ENCODE measurements at places on chromosomes 4 and X. TPM values are rescaled to one million over a fixed set of nuclear protein-coding genes. Genes with fewer than 3 reads are reported as not detected.

The MAP3K15 gene
- polyA plus RNA-seq, result 1.4 TPM

DNA sequence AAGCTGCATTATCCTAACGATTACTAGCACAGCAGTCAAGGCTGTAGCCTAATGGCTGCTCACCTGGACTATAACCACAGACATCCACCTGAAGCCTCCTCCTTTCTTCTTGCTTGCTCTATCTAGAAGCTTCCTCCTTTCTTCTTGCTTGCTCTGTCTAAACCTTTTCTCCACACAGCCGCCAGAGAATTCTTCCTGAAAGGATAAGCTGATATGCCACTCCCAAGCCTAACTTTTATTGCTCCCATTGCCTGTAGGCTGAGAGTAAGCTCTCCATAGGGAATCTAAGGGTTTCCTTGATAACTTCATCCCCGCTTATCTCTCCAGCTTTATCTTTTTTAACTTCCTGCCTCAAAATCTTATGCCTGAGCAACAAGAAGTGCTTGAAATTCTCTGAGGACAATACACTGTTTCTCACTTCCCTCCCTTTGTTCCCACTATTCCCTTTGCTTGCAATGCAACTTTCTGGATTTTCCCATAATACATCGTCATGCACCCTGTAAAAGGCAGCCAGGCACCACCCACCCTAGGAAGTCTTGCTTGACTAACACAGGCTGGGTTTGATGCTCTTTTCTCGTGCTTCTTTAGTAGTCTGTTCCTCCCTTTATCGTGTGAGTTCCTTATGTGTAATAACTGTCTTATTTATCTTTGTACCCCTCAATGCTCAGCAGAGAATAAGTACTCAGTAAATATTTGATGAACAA, 1.4 kb upstream of the LRIT3 start:
- no peak for DNase-seq

DNA sequence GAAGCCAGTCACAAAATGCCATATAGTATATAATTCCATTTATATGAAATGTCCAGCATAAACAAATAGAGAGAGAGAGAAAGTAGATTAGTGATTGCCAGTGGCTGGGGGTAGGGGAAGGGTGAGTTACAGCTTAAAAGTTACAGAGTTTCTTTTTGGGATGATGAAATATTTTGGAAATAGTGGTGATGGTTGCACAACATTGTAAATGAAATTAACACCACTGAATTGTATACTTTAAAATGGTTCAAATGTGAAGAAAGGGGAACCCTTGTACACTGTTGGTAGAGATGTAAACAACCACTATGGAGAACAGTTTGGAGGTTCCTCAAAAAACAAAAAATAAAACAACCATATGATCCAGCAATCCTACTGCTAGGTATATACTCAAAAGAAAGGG, 131.2 kb upstream of the GPC4 start:
- DNase-seq, result no peak

The KLB gene
- 0.51 TPM for polyA plus RNA-seq

The XIAP gene
- polyA plus RNA-seq, result 36.6 TPM

DNA sequence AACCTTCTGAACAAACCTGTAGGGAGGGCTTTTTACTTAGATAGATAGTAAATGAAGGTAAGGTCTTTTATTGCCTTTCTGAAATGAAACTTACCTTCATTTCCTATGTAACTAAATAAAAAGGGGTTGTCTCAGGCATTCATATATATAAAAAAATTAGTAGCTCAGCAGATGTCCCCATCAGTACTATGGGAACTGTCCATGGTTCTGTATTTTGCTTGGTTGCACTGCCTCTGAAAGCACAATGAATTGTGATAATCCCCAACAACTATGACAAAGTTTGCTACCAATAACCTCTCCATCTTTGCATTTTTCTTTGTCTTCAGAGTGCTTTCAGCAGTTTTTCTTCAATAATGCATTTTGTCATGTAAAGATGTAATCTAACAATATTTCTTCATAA, 222.4 kb downstream of the SLIT2 start:
- peak; percentile 21 for DNase-seq

DNA sequence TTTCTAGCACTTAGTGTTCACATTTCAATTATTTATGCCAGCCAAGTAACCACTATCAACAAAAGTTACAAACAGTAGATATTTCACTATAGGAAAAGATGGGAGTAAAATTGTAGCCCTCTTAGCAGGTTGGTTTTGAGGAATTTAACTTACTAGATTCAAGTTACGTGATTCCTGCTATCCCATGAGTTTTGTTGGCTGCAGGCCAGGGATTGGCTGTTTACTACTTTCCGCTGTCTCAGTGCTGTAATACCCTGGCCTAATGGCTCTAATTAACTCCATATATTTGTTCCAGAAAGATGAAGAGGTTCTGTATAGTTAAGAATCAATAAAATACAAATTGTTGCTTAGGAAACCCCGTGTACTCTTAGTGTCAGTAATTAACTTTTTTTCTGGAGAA, 55.5 kb upstream of the MAGED1 start:
- no peak for DNase-seq

The UCP1 gene
- polyA plus RNA-seq, result 0.66 TPM

The SCML2 gene
- 12.4 TPM for polyA plus RNA-seq

DNA sequence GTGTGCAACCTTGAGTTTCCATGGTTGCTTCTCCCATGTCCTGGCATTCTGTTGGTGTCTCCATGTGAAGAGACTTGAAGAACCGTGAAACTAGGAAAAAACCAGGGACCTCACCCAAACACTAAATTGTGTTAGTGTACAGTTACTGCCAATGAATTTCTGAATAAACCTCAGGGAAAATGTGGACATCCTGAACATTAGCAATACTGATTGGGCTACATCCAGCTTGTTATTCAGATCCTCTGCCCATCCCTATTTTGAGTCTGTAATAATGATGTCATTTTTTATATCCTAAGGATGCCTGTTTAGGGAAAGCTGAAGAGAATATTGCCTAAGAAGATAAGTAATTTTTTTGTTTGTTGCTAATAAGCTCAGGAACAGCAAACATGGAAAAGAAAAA, 262.7 kb downstream of the TMA16 start:
- no peak for DNase-seq

DNA sequence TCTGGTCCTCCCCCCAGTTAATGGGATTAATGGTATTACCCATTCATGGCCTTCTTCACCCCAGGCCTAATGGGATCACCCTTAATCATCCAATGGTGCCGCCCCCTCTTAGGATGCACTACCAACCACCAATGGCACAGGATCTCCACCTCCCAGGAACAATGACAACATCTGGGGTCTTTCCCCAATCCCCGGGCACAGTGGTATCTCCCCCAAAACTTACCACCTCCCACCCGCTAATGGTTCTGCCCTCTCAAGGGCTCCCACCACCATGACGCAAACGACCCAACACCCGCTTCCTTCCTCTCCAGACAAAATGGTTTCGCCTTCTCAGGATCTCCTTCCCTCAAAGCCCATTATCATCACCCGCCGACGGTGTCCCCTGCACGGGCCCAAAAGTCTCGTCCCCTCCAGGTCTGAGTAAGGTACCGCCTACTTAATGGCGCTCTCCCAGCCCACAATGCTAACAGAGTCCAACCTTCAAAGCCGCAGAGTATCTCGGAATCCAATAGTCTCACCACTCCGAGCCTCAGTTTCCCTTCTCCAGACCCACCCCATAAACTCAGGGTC, 458 bp downstream of the GRIPAP1 start:
- peak; percentile 21 for DNase-seq

DNA sequence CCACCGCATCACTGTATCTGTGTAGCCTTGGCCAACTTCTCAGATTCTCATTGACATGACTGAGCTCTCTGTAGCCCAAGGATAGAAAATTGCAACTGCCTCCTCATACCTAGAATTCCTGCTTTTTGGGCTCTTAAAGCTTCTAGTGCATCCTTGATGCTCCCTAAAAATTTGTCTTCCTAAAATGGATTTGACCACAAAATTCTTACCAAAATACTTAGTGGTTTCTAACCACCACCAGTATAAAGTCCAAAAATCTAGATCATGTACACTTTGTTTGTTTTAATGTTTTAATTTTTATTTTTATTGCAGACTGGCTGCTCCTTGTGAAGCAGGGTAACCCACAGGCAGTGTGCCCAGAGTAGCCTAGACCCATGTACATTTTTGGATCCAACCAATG, 75.5 kb downstream of the TBC1D9 start:
- DNase-seq, result no peak

The LETM1 gene
- 20.5 TPM for polyA plus RNA-seq

DNA sequence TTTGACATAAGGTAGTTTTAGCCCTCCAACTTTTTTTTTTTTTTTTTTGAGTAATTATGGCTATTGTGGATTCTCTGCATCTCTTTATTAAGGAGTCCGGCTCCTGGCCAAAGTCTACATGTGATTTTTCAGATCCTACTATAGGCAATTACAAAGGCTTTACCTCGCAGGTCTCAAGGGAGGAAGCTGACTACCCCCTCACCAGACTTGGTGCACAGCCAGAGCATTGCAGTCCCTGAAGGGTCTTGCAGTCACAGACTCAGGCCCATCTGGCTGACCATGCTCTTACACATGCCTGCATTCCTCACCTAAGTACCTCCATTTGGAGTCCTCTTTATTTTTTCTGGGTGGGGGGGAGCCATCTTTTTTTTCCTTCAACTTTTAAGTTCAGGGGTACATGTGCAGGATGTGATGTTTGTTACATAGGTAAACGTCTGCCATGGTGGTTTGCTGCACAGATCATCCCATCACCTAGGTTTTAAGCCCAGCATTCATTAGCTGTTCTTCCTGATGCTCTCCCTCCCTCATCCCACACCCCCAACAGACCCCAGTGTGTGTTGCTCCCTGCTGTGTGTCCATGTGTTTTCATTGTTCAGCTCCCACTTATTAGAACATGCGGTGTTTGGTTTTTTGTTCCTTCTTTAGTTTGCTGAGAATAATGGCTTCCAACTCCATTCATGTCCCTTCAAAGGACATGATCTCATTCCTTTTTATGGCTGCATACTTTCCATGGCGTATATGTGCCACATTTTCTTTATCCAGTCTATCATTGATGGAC, 88.4 kb upstream of the STIM2 start:
- no peak for DNase-seq

The HTRA3 gene
- polyA plus RNA-seq, result 9.7 TPM

DNA sequence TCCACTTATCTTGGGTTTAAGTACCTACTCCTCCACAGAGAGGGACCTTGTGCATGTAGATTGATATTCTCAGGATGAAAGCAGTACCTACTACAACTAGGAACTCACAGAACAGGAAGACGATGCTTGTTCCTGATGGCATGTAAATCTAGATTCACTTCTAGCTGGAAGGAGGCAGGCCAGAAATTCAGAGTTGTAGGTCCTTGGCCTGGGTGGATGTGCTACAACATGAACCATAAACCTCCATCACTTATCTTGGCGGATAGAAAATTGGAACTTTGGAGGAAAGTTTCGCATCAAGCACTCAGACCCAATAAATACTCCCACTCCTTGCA, 9.3 kb upstream of the SMIM20 start:
- no peak for DNase-seq

DNA sequence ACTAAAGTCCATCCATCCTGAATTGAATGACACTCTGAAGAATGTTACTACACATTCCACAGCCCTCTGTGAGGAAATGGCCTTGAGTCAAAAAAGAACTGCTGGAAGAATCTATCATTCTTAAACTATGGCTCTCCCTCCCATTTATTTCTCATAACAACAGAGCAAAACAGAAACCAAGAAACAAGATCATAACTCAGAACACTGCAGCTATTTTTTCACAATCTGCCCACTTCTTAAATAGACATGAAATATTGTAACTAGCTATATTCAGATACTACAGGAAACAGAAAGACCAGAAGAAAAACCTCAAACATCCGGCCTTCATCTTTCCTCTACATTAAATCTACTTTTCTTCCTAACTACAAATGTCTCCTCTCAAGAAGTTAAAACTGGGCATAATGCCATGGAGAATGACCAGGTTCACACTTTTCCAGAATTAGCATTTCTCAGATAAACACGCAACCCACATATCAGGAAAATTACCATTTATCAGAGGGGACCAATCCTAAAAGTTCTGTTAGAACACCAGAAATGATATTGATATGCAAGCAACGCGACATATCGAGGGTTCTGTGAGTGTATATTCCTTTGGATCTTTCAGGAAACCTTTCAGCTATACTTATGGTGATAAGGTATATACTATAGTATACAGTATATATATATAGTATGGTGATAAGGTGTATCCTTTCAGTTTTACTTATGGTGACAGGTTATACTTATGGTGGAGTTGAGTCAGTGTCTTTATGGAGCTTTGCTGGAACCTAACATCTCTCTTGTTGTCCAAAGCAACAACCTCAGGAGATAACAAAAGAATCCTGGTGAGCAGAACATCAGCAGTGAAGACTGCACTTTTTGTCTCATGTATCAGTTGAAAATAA, 60.4 kb upstream of the IRF2 start:
- no peak for DNase-seq
